Body of pancreas (tissue), 4 donors: ENCODE measurements at places on chromosomes 16 and 17.

GRCh38 chr17:29711588-29712385 is 89.1 kb upstream of the CORO6 start:
- DNase-seq, result no peak

GRCh38 chr16:83300326-83300725 is 507.5 kb upstream of the HSBP1 start:
- DNase-seq, result no peak

DNA sequence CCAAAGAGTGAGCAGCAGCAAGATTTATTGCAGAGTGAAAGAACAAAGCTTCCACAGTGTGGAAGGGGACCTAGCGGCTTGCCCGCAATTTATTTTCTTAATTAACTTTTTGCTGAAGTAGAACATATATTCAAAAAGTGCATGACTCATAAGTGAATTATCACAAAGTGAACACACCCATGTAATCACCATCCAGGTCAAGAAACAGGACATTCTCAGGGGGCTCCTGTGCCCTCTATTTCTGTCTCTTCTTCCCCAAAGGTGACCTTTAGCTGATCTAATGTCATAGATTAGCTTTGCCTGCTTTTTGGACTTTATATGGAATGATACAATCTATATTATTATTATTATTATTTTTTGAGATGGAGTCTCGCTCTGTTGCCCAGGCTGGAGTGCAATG is 19.9 kb downstream of the ERAL1 start:
- DNase-seq, result no peak

DNA sequence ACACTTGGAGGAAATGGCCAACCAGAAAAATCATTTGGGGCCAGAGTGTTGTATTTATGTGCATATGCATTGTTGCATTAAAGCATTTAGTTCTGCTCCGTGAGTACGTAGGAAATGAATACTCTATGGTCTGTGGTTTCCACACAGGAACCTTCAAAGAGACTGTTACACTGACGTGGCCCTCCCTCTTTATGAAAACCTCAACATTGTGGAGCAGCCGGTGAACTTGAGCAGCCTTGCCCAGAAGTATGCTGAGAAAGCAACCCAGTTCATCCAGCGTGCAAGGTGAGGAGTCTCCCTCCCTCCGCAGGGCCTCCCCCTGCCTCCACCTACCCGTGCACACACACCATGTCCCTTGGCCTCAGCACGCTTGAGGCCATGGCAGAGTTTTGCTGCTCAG is 65.2 kb downstream of the ARSG start:
- peak; percentile 38 for DNase-seq

DNA sequence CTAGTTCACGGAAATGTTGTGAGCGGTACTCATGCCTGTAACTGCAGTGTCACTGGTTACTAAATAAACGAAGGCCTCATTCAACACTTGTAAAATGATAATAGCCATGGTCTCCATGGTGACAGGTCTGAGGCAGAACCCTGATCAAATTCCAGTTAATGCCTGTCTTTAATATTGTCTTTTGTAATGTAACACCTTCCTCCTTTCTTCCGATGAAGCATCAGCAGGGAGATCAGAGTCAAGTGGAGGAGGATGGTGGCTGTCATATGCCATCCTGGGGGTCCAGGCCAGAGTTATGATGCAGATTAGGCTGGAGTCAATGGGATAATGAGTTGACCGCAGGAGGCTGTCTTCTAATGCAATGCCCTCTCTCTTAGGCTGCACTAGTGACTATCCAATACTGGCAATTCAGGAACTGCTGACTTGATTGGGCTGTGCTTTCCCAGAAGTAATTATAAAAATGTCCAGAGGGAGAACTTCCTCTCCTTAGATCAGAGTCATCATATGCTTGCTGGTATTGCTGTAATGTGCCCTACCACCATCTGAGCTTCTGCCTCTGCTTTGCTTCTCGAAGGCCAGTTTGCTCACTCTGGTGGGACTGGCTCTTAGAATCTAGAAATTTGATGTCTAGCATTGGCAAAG is 419.1 kb downstream of the CA10 start:
- DNase-seq, result no peak

DNA sequence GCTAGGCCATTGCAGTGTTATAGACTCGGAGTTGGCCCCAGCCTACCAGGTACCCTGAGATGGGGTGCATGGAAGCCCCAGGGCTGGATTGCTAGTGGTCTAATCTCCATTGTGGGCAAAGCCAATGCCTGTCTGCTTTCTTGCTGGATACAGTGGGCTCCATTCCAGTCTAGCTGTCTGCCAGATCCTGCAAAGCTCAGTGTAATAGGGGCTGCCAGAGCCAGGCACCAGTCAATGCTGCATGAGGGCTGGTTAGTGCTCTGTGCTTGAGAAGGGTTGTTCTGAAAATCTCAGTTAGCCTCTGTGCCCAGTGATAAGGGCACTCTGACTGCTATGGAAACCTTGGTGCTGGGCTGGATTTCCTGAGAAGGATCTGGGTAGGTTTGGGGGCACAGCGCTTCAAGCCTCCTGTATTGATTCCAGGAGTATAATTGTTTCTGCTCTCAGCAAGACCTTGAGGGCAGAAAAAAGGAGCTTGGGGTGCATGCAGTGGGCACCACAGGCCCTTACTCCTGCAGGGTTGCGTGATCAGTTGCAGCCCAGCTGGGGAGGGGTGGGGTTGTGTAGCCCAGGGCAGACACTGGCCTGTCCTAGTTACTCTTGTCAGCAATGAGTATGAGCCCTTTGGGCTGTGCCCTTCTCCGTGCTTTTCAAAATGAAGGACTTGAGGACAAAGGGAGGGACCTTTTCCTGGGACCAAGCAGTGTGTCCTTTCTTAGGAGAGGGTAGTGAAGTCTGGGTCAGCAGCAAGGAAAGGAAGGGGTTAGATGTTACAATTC is 19.0 kb downstream of the SMPD3 start:
- DNase-seq, result no peak

DNA sequence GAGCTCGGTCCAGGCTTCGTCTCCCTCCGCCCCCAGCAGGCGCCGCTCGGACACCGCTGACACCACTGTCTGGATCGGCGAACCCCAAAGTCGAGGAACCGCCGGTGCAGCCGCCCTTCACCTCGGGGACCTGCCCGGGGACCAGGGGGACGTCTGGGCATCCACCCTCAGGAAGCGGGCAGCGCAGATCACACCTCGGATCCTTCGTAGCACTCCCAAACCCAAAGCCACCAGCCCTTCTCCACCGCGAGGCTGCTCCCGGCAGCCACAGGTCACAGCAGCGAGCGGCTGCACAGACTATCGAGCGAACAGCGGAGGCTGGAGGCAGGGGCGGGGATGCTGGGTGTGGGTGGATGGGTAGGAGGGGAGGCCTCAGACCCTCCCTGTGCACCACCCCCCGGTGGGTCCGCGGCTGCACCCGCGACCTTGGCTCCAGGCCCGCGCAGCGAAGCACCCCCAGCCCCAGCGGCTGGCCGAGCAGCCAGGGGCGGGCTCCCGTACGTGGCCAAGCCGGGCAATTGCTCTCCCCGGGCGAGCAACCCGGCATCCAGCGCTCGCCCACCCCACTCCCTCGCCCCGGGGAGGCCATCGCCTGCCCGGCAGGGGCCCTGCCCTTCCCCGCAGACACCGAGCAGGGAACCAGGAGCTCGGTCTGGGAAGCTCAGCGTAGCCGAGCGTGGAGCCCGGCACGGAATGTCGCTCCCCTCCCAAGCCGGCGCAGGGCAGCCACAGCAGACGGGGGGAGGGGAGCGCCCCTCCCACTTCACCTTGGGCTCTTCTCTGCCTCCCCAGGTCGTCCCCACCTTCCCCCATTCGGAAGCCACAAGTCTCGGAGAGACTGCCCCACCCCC is 1.0 kb downstream of the SDK2 start:
- no peak for DNase-seq

DNA sequence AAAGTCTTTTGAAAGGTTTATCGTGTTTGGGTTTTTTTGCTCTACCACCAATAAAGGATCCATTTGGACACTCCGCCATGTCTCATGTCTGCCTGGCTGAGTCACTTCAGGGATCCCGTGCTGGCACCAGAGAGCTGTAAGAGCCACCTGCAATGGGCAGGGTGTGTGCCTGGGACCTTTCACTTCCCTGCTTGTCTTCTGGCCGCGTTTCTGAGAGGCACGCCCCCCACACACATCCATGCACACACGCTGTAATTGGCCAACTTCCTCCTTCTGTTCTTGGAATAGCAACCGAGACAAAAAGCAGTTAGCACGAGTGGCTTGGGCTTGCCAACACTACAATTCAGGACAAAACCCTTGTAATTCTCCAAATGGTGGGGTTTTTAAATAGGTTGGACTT is 9.8 kb upstream of the SOST start:
- no peak for DNase-seq

- DNase-seq, result no peak
These were observed 14.1 kb upstream of the ITGB4 start for GRCh38 chr17:75707079-75707571.

DNA sequence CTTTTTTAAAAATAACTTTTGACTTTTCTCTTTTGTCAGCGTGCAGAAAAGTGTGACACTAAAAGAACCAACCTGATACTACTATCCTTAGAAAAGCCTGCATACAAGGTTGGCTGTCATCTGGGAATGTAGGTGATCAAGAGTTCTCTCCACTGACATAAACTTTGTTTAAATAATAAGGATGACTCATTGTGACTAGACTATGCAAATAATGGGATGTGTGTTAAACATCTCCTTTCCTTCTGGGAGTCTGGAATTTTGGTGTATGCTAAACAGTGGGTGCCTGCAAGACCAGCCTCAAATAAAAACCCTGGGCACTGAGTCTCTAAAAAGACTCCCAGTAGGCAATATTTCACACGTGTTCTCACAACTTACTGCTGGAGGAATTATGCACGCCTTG is 373.4 kb downstream of the CNTNAP4 start:
- DNase-seq, result no peak

DNA sequence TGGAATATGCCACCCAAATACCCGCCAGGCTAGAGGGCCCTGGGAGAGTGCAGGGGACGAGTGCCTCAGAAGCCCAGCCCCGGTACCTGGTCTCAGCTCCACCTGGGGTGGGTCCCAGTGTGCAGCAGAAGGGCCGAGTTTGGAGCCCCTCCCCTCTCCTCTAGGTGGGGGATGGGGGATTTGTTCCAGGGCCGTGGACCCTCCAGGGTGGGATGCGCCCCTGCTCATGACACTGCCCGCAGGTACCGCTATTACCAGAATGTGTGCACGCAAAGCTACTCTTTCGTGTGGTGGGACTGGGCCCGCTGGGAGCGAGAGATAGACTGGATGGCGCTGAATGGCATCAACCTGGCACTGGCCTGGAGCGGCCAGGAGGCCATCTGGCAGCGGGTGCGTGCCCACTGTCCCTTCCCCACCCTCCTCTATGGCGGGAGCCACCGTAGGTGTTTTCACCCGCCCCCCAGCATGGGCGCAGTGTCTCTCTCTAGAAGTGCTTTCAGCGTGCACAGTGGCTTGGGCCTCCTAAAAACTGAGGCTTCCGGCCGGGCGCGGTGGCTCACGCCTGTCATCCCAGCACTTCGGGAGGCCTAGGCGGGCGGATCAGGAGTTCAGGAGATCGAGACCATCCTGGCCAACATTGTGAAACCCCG is 1.2 kb downstream of the NAGLU start:
- no peak for DNase-seq

GRCh38 chr16:29810699-29811169 is 1.3 kb upstream of the PRRT2 start:
- DNase-seq, result no peak

- DNase-seq, result no peak
These were observed 77.5 kb downstream of the GNAO1 start for GRCh38 chr16:56268799-56269198.

- peak; percentile 83 for DNase-seq
These were observed 22.8 kb downstream of the SPAG9 start for GRCh38 chr17:51097708-51098446.

GRCh38 chr17:20706751-20707373 is 127.3 kb downstream of the CDRT15L2 start:
- DNase-seq, result no peak

- no peak for DNase-seq
These were observed 70.6 kb upstream of the HS3ST2 start for GRCh38 chr16:22743401-22743800.

DNA sequence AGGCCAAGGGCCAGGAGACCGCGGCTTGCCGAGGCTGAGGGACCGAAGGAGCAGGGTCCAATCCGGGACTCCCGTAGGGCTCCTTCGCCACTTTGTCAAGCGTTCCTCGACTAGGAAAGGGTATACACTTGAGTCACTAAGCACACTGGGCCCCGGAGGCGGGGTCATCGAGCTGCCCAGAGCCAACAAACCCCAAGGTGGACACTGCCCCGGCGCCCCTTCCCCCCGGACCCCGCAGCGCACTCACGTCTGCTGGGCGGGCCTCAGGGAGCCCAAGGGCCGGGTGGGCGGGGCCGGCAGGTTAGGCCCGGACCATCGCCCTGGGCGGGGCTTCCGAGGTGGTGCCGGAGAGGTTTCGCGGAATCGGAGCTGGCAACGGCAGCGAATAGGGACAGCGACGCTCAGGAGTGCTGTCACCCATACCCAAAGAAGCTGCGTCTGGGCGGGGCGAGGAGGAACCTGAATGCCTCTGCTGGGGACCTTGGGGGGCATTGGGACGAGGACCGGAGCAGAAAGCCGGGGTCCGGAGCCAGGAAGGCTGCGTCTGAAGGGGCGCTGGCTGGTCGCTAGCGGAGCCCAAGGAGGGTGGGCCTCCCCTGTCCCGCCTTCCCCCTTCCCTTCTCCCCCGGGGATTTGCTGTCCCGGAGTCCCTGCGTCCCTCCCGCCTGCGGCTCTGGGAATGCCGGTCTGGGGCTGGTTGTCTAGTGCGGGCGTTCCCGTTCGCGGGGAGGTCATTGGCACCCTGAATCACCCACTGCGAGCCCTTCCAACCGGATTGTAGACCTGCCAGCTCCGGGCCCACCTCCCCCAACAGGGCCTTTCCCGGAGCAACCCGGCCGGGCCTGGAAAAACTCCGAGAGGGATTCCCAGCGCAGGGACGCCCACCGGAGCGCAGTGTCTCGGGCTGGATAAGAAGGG is 118.2 kb upstream of the SMURF2 start:
- DNase-seq, result peak; percentile 59
